Ovary (tissue), 10 donors: ENCODE measurements at places on chromosomes 5 and 9.
A peak's percentile ranks its signal among the peaks of the same experiment; 100 is the strongest.

GRCh38 chr5:65696892-65697291 is 25.0 kb downstream of the SGTB start:
- no peak overlapping the region for H3K4me3 ChIP-seq
- H3K27ac ChIP-seq: no peak overlapping the region
- H3K27me3 ChIP-seq: no peaks in the 10 kb centered on the region
- DNase-seq: no peak
- no peaks in the 10 kb centered on the region for H3K4me1 ChIP-seq

GRCh38 chr9:108565651-108566378 is 290.0 kb downstream of the ACTL7B start:
- no peaks in the 10 kb centered on the region for H3K36me3 ChIP-seq
- no peaks in the 10 kb centered on the region for H3K27me3 ChIP-seq
- no peak overlapping the region for H3K4me3 ChIP-seq
- H3K27ac ChIP-seq: no peak overlapping the region

DNA sequence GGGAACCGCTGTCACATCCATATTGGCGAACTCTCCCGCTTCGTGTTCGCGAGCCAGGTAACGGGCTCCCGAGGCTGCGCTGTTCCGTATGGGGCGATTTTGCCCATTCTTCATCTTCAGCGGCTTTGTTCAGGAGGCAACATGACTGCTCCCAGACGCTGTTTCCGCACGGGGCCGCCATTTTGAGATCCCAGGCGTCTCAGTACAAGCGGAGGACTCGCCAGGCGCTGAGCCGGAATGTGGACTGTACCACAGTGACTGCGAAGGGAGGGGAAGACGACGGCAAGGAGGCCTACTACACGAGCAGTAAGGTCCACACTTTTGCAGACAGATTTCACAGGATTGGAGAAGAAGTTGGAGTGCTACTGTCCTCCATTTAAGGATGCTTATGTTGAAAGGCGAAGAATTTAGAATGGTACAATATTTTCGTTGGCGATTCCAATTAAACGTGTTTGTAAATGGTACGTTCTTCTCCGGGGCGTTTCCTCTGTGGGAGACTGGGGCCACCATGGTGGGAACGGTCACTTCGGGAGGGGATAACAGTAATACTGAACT is 41.6 kb upstream of the ZNF300 start:
- H3K4me3 ChIP-seq: peak overlapping the region; percentile 58
- peak overlapping the region; percentile 91 for H3K27ac ChIP-seq
- no peaks in the 10 kb centered on the region for H3K36me3 ChIP-seq
- peak; percentile 90 for DNase-seq
- H3K4me1 ChIP-seq: peaks cover 3% of the 10 kb centered on the region

DNA sequence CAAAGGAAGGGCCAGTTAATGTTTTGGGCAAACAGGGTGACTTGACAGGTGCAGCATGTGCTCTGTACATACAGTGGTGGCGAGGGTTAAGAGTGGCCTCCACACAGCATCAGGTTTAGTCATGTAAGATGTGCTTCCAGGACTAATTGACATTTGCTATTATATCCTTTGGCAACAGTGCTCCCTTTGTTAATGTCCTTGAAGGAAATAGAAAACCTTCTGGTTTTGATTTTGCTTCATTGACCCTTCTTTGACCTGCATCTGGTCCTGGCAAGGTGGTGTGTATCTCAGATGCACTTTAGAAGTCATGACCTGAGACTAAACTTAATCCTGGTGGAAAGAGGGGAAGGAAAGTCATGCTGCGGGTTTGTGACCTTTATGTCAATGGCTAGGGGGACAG is 440.0 kb downstream of the ENC1 start:
- H3K27me3 ChIP-seq: no peaks in the 10 kb centered on the region
- H3K27ac ChIP-seq: no peak overlapping the region
- DNase-seq: no peak
- H3K36me3 ChIP-seq: no peaks in the 10 kb centered on the region

DNA sequence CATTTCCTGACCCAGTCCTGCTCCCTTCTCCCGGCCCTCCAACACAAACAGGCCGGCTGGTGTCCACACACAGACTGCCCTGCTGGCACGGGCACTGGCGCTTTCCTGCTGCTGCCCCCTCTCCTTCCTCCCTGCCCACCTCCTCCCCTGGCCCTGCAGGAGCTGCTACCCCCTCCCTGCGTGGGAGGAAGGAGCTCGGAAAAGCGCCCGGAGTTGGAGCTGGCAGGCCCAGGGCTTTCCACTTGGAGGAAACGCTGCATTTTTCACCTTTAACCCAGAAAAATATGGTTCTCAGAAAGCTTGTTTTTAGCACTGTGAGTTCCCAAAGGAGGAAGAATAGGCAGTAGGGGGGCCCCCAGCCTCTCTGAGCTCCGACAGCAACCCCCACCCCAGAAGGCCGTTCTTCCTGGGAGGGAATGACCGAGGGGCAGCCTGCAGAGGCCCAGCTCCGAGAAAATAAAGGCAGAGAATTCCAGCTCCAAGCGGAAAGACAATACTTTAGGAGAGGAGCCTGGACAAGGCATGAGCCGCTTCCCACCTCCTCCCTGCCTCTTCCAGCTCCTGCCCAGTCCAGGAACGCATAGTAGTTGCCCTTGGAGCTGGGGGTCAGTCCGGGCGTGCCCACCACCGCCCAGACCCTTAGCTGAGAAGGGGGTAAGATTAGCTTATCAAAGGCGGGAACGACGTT is 88.9 kb downstream of the LIFR start:
- no peaks in the 10 kb centered on the region for H3K36me3 ChIP-seq
- H3K4me3 ChIP-seq: peak overlapping the region; percentile 7
- DNase-seq: peak; percentile 85
- H3K27me3 ChIP-seq: no peaks in the 10 kb centered on the region
- H3K27ac ChIP-seq: peak overlapping the region; percentile 86
